ENCODE measurements at places on chromosomes 4 and X.

DNA sequence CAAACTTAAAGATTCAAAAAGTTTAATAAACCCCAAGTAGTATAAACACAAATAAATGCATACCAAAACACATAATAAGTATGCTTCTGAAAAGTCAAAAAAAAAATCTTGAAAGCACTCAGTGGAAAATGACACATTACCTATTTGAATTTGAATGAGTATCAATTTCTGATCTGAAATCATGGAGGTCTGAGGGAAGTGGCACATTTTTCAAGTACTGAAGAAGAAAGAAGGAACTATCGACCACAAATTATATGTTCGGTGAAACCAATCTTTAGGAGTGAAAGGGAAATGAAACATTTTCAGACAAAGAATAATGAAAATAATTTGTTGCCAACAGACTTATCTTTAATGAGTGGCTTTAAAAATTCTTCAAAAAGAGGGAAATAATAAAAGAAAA lies 12.1 kb upstream of the F9 start:
- no peak for DNase-seq

GRCh38 chrX:72271091-72271788 lies 5.8 kb downstream of the RPS4X start:
- no peak for DNase-seq

GRCh38 chr4:19030048-19030447 lies 1008.5 kb upstream of the LCORL start:
- peak; percentile 21 for DNase-seq

DNA sequence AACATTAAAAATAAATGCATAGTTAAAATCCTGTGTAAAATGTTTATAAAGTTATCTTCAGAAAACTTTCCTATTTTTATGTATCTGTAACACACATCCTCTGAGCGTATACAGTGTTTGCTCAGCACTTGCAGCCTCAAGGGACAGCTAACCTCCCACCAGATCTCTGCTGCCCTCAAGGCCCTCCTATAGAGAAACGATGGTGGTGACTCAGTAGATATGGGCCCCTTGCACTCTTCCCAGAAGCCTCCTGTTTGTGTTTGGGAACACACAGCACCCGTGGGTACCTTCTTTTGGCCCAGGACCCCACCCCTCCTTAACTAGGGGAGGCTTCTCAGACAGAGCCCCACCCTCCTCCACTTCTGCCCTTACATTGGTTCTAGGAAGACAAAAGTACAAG lies 26.7 kb downstream of the PJA1 start:
- DNase-seq = no peak

DNA sequence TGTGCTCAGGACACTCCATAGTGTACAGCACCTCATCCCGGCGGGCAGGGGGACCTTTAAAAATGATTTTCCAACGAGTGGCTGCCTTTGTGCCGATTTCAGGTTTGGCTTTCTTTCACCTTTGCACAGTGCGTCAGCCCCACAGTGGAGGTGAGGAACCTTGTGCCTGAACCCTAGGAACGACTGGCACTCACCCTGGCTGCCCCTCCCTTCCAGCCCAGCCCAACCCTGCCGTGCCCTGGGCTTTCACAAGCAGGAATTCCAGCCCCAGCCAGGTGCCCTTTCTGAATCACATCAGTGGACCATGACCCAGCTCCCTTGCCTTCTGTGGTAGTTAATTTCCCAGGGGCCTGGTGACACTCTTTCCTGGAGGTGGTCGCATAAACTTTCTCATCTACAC lies 1.3 kb downstream of the TMEM164 start:
- no peak for DNase-seq

Measured in right lung (tissue), 10 donors.